ENCODE measurements at places on chromosomes 3 and 15.

GRCh38 chr3:73114711-73115110, 53.3 kb downstream of the EBLN2 start:
- DNase-seq, result peak; percentile 53

DNA sequence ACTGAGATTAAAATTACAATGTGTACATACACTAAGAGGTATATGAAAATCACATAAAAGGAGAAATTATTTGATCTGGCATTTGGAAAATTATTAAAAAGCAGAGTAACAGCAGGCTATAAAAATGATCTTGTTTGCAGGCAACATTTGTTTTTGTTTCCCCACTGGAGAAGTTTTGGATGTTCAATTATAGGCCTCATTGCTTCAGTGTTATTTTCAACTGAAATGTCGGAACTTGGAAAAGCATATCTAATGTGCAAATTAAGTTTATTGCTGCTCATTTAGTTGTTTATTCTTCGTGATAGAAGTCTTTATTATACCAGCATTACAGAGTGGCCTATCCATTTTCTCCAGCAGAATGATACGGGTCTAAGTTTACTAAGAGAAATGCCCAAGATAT, 263.3 kb downstream of the CNTN6 start:
- DNase-seq, result no peak

DNA sequence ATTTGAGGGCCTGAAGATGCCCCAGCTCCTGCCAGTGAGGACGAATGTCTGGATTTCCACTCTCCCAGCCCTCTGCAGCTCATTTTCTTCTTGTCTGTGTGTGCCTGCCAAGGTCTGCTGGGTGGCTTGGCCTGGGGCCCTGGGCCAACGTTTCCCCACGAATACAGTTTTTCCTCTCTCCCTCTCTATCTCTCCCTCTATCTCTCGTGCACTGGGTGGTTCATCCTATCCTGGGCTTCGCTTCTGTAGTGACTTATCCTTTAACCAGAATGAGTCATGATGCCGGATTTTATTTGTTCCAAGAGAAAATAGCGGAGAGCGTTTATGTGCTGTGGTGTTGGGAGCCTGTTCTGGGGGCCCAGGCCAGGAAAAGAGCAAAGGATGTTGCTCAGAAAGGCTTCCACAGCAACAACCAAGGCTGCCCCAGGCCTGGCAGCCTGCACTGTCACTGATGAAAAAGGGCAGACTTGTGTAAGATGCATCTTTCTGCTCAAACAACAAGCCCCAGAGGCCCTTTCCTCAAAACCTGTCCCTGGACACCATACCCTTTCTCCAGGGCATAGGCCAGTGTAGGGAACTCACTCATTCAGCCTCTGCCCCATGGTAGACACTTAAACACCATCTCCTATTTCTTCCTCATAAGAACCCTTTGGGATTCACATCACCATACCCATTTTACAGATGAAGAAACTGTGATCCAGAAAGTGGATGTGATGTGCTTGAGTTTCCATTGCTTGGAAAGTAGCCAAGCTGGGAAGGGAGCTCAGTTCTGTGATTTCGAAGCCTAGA, 47.3 kb downstream of the ITGA11 start:
- no peak for DNase-seq

GRCh38 chr15:43517354-43518196, at the start of gene MAP1A:
Gene MAP1A, plus strand, starts transcription at chr15:43517608. Its CDS starts 3,866 bp downstream, at chr15:43521474.
- peak; percentile 39 for DNase-seq

DNA sequence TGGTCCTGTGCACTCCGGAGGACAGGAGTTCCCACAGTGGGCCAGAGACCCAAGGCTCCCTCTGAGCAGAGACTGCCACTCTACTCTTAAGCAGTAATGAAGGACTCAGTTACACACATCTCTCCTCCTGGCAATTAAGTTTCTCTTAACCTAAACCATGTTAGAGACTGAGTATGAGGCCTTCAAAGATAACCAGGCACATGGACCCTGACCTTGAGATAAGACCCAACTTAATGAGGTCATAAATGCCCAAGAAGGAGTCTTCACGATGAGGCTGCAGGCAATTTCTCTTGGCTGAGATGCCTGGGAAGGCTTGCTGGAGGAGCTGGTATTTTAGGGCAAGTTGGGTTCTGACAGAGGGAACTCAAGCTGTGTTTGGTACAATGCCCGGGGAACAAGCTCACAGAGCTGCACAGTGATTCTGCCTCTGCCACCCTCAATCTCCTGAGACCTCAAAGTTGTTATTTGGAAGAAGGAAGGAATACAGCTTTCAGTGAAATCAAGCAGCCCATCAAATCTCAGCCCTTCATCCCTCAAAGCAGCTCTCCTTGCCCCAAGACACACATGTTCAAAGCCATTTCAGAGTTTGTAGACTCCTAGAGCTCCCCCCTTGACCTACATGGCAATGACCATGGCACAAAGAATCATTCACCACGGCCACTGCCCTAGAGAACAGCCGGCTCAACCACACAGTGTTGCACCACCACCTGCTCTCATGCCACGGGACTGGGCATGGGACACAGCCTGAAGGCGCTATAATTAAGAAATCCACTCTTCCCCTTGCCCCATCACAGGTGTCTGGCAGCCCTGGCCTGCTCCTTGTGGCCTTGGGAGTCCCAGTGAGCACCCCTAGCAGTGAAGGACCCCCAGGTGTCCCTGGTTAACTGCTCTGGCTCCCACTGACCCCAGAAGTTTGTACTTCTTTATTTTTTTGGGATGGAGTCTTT, 7.1 kb downstream of the RMDN3 start:
- no peak for DNase-seq

GRCh38 chr3:72830452-72831223, 17.6 kb downstream of the SHQ1 start:
- no peak for DNase-seq

DNA sequence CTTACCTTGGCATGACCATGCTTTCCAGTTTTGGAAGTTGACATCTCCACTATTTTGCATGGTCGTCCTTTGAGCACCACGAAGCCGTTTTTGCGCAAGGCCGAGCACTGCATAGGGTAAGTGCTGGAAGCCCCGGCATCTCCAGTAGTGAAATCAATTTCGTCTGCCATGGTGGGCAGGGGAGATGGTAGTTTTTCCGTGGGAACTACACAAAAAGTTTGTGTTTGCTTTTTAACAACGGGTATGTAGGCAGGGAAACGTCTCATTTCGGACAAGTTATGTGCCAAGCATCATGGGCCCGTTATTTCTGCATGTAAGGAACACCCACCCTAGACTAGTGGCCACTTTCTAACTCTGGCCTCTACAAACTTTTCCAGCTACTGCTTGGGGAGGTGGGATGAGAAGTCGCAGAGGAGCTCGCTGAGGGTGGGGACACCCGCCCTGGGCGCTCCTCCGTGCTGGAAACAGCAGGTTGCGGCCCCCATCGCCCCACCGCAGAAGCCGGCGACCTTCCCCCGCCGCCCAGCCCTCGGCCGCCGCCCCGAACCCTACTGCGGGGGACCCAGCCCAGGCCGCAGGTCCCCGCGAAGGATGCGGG, 701 bp downstream of the EIF5A2 start:
- DNase-seq, result no peak

GRCh38 chr3:149646181-149646766, 11.6 kb downstream of the WWTR1 start:
- DNase-seq, result no peak

DNA sequence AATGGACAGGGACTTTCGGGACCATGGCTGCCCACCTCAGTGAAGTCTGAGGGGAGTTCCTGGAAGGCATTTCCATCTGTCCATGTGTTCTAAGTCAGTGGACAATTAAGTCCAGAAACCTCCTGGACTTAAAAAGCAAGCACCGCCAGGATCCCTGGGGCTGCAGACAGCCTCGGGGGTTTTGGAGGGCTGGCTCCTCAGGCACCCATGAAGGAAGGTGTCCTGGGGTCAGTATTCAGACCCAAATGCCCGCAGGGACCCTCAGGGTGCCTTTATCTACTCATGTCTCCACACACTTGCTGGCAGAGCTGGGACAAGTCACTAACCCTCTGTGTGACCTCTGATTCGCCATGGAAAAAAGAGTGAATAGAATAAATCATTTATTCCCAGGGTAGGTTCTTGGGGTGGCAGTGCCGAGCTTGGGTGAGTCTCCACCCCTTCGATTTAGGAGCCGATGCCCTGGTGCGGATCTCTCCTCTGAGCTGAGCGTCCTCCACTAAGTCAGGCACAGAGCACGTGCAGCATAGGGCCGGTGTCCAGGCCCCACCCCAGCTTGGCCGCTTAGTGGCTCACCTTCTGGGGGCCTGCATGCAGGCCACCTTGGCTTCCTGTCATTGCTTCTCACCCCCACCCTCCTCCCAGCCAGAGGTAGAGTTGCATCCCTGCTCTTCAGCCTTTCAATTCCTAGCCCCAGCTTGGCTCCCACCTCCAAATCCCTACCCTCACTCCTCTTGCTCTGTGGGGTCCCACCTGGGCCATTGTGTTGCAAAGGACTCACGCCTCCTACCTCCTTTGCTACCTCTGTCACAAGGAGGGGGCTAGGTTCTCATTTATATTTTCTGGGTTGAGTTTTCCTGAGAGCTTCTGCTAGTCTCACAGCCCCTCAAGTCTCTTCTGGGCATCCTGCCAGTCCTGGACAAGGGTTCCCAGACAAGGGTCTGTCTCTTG, 19.9 kb downstream of the SLC6A6 start:
- no peak for DNase-seq

- DNase-seq, result no peak
These were observed 445.1 kb upstream of the RASGRP1 start for GRCh38 chr15:39009740-39010139.

GRCh38 chr3:7876741-7877297, 624.8 kb upstream of the LMCD1 start:
- no peak for DNase-seq

- DNase-seq, result no peak
These were observed 121.6 kb downstream of the EEFSEC start for GRCh38 chr3:128274837-128275236.

DNA sequence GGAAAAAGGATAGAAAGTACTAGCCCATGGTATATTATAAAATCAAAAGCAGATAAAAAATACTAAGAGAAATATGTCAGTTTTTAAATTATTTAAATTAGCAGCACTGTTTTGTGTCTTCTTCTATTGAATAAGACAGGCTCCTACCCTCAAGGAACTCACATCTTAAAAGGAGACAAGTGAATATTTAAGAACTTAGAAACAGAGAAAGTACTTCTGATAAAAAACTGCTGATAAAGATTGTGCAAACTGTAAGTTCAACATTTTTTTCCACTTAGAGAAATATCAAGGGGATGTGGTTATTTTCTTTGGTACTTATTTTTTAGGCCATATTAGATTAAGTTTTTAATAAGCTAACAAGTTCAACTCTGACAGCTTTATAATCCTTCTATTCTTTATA, 3.0 kb upstream of the ANKRD28 start:
- DNase-seq, result no peak

DNA sequence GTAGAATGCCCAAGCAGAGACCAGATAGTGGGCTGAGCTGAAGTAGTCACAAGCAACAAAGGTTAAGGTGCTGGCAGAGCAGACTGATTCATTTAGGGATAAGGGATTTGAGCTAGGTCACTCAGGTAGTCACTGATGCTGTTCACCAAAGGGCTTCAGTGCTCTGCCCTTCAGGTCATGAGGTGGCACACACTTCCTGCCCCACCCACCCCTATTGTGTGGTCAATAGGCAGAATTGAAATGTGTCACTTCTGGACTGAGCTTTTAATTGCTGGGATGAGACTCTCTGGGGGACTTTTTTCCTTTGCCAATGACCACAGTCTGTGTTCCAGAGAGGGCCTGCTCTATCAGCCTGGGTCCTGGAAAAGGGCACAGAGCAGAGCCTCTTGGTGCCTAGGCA, 2.9 kb upstream of the DIS3L start:
- DNase-seq, result no peak

DNA sequence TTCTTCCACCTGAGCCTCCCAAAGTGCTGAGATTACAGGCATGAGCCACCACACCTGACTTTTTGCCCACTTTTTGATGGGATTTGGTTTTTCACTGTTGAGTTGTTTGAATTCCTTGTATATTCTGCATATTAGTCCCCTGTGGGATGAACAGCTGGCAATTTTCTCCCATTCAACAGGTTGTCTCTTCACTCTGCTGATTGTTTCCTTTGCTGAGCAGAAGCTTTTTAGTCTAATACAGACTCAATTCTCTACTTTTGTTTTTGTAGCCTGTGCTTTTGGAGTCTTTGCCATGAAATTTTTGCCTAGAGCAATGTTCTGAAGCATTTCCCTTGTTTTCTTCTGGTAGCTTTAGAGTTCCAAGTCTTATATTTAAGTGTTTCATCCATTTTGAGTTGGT, 62.7 kb upstream of the MFGE8 start:
- no peak for DNase-seq

DNA sequence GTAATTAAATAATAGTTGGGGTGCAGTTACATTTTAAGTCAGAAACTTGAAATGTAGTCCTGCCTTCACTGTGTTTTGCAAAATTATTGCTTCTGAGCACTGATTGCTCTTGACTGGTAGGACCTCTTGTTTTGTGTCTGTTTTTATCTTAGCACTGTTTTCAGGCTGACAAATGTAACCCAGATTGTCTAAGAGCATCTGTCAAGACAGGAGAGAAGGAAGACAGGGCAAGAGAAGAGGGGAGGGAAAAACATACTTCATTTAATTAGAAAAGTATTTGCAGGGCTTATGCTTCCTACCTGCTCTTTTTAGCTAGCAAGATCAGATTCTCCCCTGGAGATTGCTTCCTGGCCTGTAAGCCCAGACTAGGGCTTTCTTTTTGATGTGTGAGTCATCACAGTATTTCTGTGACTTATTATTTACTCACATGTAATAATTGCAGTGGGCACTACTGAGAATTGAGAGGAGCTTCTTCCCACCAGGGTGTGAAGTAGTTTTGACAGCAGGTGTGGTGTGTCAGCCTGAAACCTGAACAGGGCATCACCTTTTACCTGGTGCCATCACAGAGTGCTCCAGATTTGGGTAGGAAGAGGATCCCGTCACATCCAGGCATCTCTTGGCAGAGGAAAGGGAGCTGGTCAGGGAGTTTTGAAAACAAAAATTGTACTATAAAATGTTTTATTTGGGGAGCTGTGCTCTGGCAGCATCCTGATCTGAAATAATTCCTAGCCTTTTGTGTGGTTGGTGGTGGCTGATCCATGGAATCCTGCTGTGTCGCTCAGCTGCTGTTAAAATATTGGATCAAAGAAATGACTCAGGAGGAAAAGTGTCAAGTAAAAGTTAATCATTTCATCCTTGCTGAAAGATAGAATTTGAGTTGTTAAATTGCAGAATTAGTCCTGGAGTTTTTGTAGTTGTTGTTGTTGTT, 98.2 kb downstream of the TMEM108 start:
- DNase-seq, result no peak

- DNase-seq, result no peak
These were observed 104.4 kb upstream of the GOLGA6L6 start for GRCh38 chr15:20645956-20646355.

GRCh38 chr3:38605981-38606380, 43.5 kb downstream of the SCN5A start:
- DNase-seq, result no peak
